Activated CD4-positive, CD25-positive, alpha-beta regulatory T cell (primary cell): ENCODE measurements at places on chromosomes 16 and 17.
A peak's percentile ranks its signal among the peaks of the same experiment; 100 is the strongest.

GRCh38 chr17:51057534-51057933 is 63.1 kb downstream of the SPAG9 start:
- no peak for DNase-seq

DNA sequence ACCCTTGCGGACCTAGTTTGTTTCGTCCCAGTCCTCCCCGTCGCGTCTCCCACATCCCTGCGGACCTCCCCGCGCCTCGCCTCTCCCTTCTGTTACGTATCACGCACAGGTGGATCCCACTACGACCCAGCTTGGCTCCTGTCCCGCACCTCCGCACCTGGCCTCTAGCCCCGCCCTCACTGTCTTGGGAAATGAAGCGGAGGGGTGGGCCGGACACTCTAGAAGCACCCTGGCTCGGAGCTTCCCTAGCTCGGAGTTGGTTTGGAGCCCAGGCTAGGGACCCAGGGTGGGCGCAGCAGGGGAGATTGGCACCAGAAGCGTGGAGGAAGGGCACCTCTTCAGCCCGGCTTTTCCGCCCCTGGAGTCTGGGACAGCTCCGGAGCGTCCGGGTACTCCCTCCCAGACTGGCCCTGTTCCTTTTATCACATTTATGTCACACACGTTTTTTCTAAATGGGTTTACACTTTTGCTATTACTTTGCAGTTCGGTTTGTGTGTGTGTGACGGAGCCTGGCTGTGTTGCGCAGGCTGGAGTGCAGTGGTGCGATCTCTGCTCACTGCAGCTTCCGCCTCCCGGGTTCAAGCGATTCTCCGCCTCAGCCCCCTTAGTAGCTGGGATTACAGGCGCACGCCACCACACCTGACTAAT is 1.4 kb upstream of the CEMP1 start:
- peak; percentile 38 for DNase-seq

- no peak for DNase-seq
These were observed 88.8 kb downstream of the LITAF start for GRCh38 chr16:11497851-11498289.

GRCh38 chr17:29238133-29238850 is 8.4 kb upstream of the CRYBA1 start:
- DNase-seq: no peak

DNA sequence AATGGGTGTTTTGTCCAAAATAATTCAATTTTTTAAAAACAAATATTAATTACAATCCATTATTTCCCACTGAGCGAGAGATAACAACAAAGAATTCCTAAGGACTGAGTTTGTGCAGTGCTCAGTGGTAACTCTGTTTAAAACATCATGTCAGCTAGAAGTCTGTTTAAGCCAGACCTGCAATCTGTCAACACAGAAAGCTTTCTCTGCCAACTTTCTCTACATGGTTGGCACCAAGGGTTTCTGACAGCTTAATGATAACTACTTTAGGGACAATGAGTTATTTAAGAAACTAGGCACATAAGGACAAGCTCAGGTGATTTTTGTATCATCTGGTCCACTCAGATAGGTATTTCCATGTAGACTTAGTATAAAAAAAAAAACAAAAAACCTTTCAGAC is 81.8 kb downstream of the WDR59 start:
- DNase-seq: no peak

GRCh38 chr16:67886387-67886786 is 1.7 kb downstream of the NRN1L start:
- no peak for DNase-seq

DNA sequence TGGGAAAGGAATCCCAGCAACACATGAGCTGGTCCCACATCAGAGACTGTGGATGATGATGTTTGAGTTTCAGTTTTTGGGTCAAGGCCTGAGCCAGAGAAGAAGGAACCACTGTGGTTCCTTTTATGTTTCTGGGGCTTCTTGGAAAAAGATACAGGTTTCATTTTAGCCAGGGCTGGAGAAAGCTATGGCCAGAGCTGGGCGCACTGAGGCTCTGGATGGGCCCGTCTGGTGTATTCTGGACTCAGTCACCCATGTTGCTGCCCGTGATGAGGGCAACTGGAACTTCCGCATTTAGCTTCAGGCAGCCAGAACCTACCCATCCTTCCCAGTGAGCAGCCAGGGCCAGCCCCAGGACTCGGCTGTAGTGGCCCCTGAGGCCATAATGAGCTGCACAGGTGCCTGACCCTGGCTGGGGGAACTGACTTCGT is 15.0 kb upstream of the PITPNA start:
- no peak for DNase-seq

- DNase-seq: no peak
These were observed 6.1 kb downstream of the OR1A1 start for GRCh38 chr17:3213587-3213986.
